Fibroblast of skin of left quadriceps (primary cell): ENCODE measurements at places on chromosomes 13 and 19.

GRCh38 chr13:53499576-53500133, 471.0 kb downstream of the OLFM4 start:
- DNase-seq = no peak

- no peak for DNase-seq
Measured at GRCh38 chr19:42122691-42123607, 9.3 kb downstream of the POU2F2 start.

GRCh38 chr13:38376546-38376945, 26.9 kb downstream of the UFM1 start:
- DNase-seq = no peak

- no peak for DNase-seq
Measured at GRCh38 chr13:76552807-76553206, 333.4 kb downstream of the KCTD12 start.

- DNase-seq = no peak
Measured at GRCh38 chr13:53447863-53448262, 419.2 kb downstream of the OLFM4 start.

DNA sequence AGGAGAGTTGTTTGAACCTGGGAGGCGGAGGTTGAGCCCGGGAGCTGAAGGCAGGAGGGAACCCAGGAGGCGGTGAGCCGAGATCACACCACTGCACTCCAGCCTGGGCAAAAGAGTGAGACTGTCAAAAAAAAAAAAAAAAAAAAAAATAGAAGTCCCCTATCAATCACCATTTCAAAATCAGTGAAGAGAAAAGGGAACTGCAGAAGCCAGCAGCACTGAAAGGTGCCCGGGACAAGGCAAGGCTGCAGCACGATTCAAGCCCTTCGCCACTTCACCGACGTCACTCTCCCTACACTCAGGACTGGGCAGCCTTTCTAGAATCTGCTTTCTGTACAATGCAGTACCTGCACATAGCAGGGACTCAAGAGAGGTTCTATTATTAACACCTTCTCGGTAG, 21.9 kb upstream of the USP12 start:
- no peak for DNase-seq

DNA sequence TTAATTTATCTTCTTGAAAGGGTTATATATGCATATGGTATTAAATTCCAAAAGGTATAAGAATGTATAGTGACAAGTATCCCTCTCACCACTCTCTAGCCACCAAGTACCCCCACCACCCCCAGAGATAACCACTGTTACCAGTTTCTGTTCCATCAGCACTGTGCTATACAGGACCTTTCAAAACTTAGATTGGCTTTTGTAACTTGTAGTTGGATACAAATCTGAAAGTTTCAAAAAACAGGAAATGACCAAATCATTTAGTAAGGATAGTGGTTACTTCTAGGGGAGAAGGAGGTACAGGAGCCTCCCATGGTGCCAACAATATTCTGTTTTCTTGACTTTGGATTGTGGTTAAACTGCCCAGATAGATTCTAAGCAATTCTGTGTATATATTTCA, 56.7 kb downstream of the AKAP11 start:
- no peak for DNase-seq

DNA sequence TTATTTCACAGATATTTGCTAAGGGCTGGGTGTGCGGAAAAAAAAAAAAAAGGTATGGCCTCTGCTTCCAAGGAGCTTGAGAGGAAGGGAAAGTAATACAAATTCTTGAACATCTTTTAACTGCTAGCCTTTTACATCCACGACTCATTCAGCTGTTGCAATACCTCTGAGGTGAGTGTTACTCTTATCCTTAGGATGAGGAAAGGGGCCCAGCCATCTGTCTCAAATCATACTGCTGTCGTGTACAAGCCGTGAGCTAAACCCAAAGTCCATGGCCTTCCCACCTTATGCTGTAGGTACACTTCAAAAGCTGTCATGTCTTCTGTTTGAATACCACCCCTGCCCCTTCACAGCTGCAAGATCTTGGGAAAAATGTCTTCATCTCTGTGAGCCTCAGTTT, 146.8 kb downstream of the KCNRG start:
- no peak for DNase-seq

GRCh38 chr13:98405107-98405571, 171.8 kb downstream of the STK24 start:
- DNase-seq = no peak

DNA sequence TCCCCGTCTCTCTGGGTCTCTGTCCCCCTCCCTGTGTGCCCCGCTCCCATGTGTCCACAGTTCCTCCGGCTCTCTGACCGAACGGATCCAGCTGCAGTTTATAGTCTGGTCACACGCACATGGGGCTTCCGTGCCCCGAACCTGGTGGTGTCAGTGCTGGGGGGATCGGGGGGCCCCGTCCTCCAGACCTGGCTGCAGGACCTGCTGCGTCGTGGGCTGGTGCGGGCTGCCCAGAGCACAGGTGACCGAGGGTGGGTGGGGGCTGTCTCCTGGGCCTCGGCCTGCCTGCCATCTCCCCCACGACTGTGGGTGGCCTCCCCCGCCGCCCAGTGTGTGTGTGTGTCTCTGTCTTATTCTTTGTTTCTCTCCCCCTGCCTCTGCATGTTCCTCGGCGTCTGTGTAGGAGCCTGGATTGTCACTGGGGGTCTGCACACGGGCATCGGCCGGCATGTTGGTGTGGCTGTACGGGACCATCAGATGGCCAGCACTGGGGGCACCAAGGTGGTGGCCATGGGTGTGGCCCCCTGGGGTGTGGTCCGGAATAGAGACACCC, 10.3 kb downstream of the TRPM4 start:
- no peak for DNase-seq

GRCh38 chr13:36840718-36841250, 21.8 kb downstream of the RFXAP start:
- no peak for DNase-seq

DNA sequence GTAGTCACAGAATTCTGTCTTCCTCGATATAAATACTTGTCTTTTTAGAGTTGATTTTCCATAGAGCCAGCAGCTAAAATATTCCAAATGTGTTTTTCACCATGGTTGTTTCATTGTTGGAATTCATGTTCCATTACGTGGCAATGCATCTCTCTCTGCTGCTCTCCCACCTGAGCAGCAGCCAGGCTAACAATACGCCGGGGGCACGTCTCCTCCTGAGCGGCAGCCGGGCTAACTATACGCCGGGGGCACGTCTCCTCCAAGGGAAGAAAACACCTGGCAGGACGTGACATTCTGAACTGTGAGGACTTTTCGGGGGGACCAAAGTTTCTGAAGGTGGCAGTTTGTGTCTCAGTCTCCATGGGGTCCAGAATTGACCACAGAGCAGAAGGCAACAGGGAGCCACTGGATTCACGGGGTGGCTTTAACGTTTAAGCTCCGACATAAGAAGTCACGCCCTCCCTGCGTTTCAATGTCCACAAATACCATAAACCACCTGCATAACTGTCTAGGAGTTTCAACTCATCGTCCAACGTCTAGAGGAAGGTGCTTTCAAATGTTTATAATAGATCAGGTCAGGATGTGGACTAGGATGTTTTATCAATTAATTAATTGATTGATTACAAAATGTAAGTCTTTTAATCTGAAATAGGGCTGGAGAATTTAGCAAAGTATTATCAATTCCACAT, 15.1 kb downstream of the PLPP2 start:
- no peak for DNase-seq

GRCh38 chr19:14479309-14479974, 4.3 kb upstream of the PTGER1 start:
- no peak for DNase-seq

DNA sequence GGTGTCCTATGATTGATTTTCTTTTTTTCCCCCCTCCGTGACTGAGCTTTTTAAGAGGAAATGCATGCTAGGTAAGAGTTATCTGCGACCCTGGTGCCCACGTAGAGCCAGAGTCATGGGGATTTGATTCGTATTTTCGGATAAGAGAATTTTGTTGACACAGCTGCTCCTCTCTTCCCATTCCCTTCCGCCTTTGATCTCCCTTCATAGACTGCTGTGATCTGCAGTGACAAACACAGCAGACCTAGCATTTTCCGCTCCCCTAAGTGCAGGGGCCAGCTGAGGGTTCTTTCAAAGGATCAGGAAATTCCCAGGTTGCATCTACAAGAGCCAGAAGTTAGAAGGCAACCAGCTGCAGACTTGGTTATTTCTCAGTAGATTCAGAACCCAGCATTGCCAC, 70.5 kb downstream of the ZNF568 start:
- DNase-seq = no peak

DNA sequence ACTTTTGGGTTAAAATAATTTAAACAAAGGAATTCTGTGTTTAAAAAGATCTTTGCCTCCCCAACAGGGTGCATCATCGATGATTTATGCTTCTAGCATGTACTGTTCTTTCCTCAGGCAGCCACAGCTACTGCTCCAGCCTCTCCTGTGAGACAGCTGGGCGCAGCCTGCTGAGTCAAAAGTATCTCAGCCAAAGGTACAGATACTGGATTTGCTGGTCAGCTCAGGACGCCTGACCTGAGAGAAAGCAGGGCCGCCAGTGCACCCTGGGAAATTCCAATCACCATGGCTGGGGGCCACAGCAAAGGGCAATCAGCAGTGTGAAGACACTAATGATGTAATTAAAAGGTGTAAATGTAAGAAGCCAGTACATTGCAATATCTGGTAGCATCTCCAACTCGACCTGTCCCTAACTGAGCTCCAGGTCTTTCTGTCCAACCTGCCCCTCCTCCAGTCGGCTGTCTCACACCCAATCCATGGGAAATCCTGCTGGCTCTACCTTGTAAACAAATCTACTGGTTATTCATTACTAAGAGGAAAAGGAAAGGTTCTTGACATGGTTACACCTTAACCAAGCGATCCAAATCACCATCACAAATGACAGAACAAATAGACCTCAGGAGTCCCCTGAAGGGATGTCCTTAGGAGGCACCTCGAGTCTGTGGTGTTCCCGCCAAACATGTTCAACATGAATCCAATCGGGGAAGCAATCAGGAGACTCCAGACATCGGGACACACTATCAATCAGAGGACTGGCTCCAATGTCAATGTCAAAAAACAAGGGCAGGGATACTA, 7.3 kb downstream of the OPA3 start:
- DNase-seq = peak; percentile 53

GRCh38 chr19:18807861-18808331, 16.8 kb upstream of the COMP start:
- DNase-seq = no peak

DNA sequence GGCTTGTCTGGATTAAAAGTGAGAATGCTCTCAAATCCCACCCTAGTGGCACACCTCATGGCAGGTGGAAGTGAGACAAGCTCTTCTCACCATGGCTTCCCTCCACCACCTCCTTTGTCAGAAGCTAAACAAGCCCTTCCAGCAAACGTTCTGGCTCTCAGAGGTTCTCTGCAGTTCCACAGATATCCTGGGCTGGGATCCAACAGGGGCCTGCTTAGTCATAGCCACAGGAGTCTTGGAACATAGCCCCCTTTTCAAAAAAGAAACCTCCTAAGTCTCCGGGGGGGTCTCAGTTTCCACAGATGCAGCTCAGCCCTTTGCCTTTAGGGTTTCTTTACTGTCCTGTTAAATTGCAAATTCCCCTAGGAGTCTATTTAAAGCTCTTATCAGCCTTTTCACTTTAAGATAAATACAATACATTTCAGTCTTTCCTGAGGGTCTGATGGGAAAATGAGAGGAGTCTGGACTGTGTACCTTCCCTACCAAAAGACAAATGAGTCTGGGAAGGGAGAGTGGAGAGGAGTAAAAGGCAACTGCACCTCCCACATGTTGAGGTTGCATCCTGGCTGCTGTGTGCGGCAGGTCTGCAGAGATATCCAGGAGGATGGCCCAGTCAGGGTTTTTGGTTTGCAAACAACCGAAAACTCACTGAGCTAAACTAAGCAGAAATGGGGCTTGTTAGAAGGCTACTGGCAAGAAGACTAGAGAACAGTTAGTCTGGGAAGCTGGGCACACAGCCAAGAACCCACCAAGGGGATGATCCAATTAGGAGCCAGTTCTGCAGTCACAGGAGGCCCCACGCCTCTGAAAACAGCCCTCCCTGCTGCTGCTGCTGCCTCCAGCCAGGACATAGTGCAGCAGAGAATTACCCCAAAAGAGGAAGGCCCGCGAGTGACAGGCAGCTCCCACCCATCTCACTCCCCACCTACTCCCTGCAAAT, 41.4 kb upstream of the SERP2 start:
- peak; percentile 90 for DNase-seq

DNA sequence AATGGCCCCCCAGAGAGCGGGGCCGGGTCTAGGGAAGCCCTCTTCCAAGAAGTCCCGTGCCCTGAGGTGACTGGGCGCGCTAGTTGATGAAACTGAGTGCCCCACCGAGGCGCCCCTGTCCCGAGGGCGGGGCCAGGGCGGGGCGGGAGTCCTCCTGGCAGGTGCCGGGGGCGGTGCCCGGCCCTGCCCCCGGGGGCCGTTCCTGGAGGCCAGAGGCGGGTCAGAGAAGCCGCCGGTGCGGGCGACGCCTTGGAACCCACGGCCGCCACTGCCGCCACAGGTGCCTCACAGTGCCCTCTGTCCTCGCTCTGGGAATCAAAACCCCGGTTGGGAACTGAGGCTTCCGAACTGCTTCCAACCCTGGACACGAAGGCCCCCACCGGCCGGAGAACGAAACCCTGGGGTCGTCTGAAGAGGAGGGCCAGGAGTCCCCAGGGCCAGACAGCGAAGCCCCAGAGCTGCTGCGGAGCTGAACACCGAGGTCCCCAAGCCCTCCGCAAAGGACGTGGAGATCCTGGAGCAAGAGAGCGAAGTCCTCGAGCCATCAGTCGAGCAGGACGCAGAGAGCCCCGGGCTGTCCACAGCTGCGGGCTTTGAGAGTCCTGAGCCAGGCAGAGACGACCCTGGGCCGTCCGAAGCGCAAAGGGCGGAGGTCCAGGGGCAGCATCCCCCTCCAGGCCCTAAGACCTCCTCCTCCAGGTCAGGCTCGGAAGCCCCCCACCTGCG, at the start of gene MISP3:
Gene MISP3 (plus strand): TSS at position 252 of the 726 bp plus-strand sequence. CDS start 524 bp downstream, outside the sequence.
- DNase-seq = no peak

- peak; percentile 1 for DNase-seq
Measured at GRCh38 chr19:37654629-37655300, 500 bp downstream of the ZFP30 start.

DNA sequence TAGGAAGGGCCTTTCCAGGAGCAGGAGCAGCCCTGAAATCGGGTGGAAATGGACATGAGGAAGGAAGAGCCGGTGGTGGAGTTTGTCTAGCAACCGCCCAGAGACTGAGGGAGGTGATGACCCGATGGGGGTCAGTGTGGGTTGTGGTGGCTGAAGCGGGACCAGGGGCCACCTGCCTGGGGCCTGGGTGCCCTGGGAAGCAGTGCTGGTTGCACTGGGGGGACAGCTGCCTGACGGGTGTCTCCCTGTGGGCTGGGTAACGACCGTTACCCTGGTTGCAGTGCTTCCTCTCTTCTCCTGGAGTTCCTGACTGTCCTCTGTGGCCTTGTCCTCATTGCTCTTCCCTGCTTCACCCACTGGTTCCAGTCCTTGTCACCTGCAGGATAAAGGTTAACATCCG, 13.0 kb downstream of the ZNF536 start:
- no peak for DNase-seq

GRCh38 chr19:27774827-27775226, 1438.1 kb downstream of the UQCRFS1 start:
- no peak for DNase-seq

- DNase-seq = no peak
Measured at GRCh38 chr13:113548171-113548641, 36.3 kb upstream of the TFDP1 start.
